ENCODE measurements at places on chromosomes 5 and 9. TPM values are rescaled to one million over a fixed set of nuclear protein-coding genes. Genes with fewer than 3 reads are reported as not detected.
A peak's percentile ranks its signal among the peaks of the same experiment; 100 is the strongest.

DNA sequence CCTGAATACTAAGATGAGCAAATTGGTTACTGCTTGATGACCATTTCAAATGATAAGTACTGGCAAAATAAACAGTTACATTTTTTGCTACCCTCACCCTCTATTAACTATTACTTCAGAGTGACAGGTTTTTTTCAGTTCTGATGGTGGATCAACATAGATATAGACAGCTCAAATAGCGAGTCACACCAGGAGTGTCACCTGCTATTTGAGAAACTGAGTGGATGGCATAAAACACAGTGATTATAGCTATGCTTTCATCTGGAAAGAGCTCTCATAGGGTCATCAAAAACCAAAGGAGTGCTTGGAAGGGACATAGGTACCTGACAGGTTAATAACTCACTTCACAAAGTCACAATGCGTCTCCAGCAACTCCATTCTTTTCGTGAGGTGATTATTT is 244.5 kb upstream of the C9orf72 start:
- no peak for DNase-seq

DNA sequence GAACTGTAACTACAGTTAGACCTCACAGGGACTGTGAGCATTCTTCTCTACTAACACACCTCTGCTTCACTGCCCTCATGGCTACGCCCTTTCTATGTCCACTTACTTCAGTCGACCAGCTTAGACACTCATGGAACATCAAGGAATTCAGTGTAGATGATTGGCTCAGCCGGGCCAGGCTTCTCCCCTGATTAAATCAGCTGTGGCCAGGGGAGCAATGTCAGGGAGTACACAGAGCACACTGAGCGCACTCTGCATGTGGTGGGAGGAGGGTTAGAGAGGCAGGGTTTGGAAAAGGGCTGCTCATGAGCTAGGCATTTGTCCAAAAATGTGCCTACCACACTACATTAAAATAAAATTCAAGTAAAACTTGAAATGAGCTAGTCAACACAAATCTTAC is 400.5 kb downstream of the ARRDC3 start:
- DNase-seq = no peak

GRCh38 chr5:139075066-139076050 is 122.8 kb downstream of the SIL1 start:
- no peak for DNase-seq

DNA sequence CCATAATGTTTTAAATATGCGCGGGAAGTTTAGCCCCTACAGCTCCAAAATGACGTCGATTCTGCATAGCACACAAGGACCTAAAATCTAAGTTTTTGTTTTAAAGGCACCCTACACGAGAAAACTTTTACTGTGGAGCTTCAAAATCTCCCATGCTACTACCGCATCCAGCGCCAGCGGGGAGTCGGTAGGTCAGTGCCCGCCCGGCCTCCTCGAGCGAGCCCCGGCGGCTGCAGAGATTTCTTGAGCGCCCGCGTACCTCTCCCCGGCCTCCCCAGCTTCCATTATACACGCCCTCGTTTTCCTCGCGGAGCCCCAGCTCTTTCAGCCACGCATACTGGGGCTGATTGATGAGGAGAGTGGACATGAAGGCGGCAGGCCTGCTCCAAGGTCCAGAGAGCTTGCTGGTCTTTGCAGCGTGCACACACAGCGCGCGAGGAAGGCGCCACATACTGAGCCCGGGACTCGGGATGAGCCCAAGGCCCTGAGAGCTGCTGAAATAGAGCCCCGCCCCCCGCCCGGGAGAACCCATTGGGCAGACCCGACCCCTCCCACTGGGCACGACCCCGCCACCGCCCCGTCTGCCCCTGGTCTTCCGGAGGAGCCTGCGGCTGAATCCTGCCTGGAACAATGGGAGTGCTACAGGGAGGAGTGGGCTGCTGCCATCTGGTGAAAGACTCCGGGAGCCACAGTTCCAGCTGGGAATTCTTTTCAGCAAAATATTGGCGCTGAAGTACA is at the start of gene ALDH7A1:
Gene ALDH7A1 (minus strand): TSS at position 472 of the 738 bp plus-strand sequence. CDS start 21 bp downstream, at position 451.
- DNase-seq = peak; percentile 98

DNA sequence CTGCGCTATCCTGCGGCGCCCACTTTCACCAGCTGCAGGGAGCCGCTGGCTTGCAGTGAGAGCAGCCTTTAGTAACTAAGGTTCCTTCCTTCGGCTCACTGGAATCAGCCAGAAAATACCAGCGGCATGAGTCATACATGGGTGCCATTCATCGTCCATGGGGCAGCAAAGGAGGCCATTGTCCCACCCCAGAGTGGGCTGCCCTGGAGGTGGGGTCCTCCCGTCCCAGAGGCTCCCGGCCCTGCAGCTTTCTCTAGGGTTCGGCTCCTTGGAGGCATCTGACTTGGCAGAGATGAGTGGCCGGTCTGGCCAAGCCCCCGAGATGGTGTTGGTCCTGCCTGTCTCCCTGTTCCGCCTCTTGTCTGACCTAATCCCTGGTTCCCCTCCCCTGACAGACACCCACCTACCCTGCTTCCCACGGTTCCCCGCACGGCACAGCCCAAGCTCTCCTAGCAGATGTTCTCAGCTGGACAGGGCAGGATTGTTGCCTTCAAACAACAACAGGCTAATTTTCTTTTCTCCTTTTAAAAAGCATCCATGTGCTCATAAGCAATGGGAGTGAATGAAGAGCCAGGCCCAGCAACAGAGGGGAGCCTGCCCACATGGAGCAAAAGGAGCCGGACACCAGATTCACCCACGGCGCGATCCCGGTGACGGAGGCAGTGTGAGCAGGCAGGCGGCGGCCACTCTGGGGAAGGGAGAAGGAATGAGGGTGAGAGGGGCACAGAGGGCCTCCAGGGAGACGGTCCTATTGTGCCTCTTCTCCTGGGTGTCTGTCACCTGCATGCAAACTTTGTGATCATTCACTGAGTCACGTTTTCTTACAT is 97.0 kb upstream of the COL5A1 start:
- DNase-seq = peak; percentile 40

- DNase-seq = peak; percentile 98
Measured at GRCh38 chr9:89661956-89662717, 57.3 kb downstream of the GADD45G start.

DNA sequence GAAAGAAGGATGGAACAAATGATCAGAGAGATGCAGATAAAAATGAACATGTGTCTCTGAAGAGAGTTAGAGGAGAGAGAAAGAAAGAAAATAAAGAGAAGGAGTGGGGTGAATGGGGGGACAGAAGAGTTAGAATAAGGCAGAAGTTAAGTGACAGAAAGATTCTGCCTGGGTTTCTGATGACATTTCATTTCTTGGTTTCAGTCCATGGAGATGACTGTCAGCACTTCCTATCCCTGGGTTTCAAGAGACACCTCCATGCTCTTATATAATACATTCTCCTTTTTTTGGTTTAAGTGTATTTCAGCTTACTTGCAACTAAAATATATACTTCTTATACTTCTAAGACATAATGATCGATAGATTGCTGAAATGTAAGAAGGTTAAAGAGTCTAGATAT is 213.0 kb upstream of the IL12B start:
- DNase-seq = no peak

DNA sequence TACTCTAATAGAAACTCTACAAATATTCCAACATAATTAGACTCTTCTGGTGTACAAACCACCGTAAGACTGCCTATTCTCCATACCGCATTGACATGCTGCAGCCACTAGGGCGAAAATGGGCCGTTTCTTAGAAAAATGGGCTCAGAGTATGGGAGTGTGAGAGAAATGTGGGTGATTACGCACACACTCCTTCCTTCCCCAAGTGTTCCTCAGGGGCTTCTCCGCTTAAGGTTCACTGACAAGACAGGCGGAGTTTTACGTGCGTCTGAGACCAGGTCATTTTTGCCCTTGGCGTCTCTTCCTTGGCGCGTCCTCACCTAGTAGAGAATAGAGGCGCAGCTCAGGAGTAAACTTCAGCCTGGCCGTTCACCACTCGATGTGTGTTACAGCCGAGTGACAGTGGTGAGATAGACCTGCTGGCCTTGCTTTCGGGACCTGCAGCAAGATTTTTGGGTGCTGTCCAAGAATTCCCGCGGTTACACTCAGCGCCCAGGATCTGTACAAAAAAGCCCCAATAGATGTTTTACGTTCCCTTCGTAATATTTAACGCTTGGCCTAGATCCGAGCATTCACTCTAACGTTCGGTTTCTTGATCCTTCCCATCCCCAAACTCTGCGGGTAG is 1.8 kb upstream of the NTRK2 start:
- DNase-seq = no peak

GRCh38 chr5:133341296-133341695 is 271.0 kb downstream of the FSTL4 start:
- no peak for DNase-seq

- no peak for DNase-seq
Measured at GRCh38 chr9:69812068-69813000, 8.3 kb upstream of the CFAP95 start.

- DNase-seq = peak; percentile 36
Measured at GRCh38 chr5:163373436-163374084, 63.8 kb upstream of the CCNG1 start.

DNA sequence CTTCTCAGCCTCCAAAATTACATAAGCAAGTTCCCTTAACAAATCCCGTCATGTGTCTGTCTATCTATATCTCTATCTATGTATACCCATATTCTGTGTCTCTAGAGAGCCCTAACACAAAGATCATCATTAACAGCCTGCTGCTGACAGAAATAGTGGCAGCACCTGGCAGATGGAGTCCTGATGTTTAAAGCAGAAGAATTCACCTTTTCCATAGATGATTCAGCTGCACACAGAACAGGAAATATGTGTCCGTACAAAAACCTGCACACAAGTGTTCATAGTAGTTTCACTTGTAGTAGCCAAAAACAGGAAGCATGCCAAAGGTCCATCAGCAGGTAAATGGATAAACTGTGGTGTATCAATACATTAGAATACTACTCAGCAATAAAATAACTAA is 45.0 kb upstream of the ACO1 start:
- DNase-seq = no peak

CARTPT gene
- not detected for total RNA-seq

FEM1C gene
- 18.6 TPM for total RNA-seq

INSL6 gene
- total RNA-seq = 0.47 TPM

CDH10 gene
- 0.13 TPM for total RNA-seq

VCAN gene
- 226 TPM for total RNA-seq

SOHLH1 gene
- not detected for total RNA-seq

PCDHGA12 gene
- 4.0 TPM for total RNA-seq

MCTP1 gene
- total RNA-seq = 19.3 TPM

OLFML2A gene
- total RNA-seq = 12.2 TPM

LCN15 gene
- not detected for total RNA-seq

SARDH gene
- 4.6 TPM for total RNA-seq

GRM6 gene
- total RNA-seq = not detected

Measured in kidney (tissue), 22 donors.